ENCODE measurements at places on chromosomes 13 and 19.

- DNase-seq = no peak
These were observed 2.2 kb downstream of the ZNF100 start for GRCh38 chr19:21765151-21765550.

DNA sequence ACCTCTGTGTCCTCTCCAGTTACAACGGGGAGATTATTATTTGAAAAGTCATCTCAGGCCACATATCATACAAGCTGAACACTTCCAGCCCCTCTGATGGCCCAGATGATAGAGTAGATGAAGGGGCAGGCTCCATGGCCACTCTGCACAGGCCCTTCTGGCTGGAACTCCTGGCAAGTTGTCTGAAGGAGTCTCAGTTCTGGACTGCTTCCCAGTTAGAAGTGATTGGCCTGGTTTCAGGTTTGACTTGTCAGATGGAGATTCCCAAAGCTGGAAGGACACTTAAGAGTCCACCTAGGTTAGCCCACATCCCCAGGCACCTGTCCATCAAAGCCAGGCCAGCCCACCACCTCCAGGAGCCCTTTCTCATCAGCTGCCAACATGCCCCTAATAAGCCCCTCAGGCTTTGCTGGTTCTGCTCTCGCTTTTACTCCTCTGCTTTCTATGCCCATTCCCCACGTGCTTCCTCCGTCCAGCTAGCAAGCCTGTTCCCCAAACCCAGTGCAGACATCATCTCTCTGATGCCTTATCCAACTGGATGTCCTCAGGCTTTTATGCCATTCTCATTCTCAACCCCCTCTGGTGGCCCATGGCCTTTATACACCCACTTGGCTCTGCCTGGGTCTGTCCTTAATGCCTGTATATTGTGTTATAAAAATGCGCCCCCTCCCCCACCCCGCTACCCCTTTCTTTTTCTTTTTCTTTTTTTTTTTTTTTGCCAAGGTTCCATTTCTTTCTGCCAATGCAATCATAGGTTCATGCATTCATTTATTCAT is 56.5 kb downstream of the HSPH1 start:
- no peak for DNase-seq

DNA sequence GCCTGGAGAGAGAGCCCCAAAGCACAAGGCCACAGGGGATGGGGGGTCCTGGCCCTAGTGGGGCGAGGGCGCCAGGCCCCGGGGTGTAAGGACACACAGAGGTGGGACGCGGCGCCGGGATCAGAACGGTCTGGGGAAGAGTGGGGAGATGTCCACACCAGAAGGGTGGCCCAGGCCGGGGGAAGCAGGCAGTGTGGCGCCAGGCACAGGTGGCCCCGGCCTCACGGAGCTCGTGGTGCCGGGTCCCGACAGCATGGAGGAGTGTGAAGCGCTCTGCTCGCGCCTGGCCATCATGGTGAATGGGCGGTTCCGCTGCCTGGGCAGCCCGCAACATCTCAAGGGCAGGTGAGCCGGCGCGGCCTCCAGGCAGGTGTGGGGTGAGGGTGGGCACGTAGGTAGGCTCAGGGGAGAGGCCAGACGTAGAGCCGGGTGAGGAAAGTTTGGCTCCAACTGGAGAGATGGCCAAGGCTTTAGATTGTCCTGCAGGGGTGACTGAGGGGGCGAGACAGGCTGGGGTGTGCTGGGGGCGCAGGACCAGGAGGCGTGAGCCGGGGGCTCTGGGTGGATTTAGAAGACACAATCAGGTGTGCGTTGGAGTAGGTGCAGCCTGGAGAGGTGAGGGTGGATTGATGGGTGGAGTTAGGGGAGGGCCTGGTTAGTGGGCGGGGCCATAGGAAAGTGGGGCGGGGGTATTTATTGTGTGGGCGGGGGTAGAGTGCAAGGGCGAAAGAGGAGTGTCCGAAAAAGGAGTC is 2.9 kb upstream of the ARHGAP45 start:
- no peak for DNase-seq

- no peak for DNase-seq
These were observed 7.0 kb upstream of the LILRA4 start for GRCh38 chr19:54345938-54346386.

DNA sequence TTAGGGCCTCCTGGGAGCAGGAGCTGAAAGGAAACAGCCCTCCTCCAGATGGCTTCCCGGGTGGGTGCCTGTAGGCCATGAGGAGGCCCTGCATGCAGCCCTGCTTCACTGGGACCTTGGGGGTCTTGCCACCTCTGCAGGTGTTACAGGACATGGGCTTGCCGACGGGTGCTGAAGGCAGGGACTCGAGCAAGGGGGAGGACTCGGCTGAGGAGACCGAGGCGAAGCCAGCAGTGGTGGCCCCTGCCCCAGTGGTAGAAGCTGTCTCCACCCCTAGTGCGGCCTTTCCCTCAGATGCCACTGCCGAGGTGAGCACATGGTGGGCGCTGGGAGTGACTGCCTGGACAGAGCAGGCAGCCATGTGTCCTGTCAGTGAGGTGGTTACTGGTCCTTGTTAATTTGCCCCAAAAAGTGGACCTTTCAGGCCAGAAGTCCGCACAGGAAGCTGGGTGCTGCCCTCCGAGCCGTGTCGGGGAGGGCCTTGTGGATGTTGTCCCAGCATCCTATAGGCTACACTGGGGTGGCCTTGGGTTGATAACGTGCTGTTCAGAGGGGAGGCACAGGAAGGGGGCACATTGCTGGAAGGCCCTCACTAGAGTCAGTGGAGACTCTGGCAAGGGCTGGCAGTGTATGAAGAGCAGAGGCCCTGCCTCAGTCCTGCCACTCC is 18.7 kb upstream of the QTRT1 start:
- DNase-seq = no peak

GRCh38 chr13:26308836-26309235 is 54.9 kb downstream of the CDK8 start:
- no peak for DNase-seq

GRCh38 chr19:40721936-40722661 is 5.2 kb downstream of the ITPKC start:
- no peak for DNase-seq

GRCh38 chr13:111911121-111911720 is 155.7 kb upstream of the SOX1 start:
- DNase-seq = no peak

DNA sequence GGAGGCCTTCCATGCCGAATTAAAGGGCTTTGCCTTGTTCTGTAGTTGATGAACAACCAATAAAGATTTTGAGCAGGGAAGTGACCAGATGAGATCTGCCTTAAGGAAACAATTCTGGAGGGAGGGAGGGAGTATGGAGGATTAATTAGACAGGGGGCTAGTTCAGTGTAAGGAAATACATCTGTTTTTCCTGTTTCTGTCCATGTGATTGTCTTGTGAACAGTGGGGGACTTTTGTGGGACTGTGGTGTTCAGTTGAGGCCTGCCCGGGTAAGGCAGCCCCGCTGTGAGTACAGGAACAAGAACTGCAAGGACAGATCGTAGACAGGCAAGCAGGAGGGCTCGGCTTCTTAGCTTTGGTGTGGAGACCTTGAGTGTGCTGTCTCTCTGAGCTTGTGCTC is 59.0 kb downstream of the DGKH start:
- no peak for DNase-seq

- no peak for DNase-seq
These were observed 10.3 kb downstream of the TMEM272 start for GRCh38 chr13:51834581-51835171.

DNA sequence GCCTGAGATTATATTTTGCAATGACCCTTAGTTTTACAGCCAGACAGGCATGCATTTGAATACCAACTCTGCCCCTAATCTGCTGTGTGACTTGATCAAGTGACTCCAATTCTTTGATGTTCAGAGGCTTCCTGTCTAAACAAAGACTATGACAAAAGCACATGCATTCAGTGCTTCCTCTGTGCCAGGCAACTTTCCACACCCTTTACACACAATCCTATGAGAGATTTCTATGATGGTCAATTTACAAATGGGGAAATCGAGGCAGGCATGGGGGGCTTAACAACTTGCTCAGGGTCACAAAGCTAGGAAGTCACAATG is 3.7 kb upstream of the LYPD3 start:
- no peak for DNase-seq

GRCh38 chr19:29567366-29567915 is 38.6 kb upstream of the POP4 start:
- DNase-seq = no peak

- DNase-seq = no peak
These were observed 23.2 kb downstream of the KDM4B start for GRCh38 chr19:4991996-4992698.

DNA sequence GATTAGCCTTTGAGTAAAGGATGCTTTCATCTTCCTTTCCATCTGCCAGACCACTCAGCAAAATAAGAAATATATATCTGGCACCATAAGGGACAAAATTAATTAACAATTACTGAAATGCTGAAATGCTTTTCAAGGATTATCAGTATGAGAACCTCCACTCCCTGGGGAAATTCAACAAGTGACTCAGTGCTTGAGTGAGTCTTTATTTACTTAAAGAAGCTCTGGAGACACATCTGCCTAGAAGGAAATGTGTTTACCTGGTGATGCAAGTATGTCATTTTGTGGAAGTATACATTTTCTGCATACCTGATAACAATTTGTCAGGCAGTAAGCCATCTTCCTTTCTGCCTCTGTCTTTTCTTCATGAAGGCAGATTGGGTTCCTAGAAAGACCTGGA is 23.4 kb downstream of the ZNF560 start:
- no peak for DNase-seq

- no peak for DNase-seq
These were observed 240.9 kb downstream of the LIG4 start for GRCh38 chr13:107974409-107974808.

DNA sequence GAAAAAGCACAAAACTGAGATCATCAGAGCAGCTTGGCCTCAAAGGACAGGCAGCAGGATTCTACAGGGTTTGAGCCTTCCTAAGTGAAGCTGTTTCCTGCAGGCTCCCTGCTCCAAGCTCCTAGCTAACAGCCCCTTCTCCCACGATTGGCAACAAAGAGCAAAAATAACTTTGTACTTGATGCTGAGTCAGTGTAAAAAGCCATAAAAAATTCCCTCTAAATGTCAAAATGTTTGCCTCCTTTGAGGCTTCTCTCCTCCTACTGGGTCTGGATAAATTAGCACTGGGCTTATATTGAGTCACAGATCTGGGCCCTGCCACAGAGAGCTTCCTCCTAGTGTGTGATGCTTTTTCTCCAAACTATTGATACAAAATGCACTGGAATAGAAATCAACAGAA is 153.3 kb downstream of the TNFRSF19 start:
- no peak for DNase-seq

- DNase-seq = no peak
These were observed 20.4 kb downstream of the PROZ start for GRCh38 chr13:113178896-113179167.

DNA sequence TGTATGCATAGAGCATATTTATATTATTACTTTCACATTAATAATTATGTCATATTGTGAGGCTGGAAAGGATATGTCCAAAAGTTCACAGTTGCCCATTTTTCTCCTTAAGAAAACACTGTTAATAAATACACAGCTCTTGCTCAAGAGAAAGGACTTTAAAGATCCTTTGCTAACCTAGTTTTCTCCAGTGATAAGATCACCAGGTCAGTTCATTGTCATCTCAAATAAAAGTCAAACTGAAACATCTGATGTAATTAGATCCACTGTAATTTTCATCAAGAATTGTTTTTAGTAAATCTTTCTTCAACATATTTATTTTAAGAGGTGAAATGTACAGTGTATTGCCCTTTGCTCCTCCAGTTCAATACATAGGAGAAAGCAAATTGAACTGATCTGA is 82.8 kb upstream of the KLHL1 start:
- no peak for DNase-seq

DNA sequence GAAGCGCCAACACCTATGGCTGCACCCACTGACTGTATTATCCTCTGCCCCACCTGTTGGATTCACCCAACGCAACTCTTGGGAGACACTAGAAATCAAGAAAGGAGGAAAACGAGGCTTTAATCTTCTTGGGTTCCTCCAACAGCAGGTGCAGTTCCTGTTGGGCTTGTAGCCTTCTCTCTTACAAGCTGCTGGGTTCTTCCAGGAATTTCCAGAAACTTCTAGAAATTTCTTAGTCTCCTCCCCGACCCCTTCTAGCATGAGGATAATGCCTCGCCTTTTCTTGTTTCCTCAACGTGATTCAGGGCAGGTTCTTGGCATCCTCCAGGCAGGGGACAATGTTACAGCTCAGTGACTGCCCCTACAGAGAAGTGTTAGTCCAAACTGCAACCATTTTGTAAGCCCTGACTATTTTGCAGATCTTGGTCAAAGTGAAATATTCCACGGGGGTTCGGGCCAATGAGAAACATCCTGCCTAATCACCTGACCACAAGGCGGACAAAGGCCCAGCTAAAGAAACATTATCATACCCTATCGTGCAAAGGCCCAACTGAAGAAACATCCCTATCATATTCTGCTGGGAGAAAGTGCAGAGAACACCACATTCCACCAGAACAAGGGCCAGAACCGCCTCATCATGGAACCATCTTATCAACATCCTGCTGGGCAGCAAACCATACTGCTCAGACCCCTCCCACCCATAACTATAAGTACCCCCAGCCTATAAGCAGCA is 614 bp upstream of the PNMA8A start:
- no peak for DNase-seq

- DNase-seq = no peak
These were observed 77.3 kb downstream of the OLFM4 start for GRCh38 chr13:53105890-53106289.

DNA sequence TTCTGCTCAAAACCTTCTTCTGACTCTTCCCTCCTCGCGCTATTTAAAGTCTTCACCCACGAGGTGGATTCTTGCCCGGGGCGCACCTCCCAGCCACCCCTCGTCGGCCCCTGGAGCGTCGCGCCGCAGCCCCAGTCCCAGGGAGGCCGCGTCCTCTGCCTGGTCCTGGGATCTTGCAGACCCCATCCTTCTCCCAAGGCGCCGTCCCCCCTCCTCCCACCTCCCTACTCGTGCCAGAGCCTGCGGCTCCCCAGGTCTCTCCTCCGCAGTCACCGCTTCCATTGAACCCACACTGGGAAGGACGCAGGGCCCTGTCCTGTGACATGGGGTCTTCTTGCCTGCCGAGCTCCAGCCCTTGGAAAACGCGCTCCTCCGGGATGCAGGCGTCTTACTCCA is 486 bp downstream of the ZNF808 start:
- DNase-seq = no peak

DNA sequence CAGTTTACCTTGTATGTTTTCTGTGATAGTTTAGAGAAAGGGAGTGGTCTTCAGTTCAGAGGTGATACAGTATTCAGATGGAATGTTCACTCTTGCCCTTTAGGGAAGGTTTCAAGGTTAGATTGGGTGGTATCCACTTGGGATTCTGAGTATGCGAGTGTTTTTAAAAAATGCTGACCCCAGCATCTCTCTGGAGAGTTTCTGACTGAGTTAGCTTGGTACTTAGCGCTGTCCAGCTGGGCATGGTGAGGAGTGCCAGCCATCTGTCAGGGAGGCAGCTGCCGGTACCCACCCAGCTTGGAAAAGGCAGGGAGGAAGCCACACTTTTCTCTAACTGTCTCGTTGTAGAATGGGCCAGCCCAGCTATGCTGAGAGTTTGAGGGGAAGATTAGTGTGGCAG is 63.3 kb downstream of the ARHGEF7 start:
- DNase-seq = no peak

DNA sequence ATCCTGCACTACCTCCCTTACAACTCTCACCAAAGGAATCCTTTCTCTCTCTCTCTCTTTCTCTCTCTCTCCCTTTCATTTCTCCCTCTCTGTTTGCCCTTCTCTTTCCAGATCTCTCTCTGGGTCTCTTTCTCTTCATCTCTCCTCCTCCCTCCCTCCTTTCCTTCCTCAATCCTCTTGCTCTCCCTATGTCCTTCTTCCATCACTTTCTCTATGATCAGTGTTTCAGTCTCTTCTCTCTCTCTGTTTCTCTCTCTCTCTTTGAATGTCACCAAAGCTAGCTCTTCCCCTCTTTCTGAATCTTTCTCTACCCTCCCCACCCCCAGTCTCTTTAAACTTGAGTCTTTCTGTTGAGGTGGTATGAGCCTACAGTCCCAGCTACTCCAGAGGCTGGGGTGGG is 19.8 kb upstream of the KLK4 start:
- no peak for DNase-seq

Measured in GM13976 (cell line).